ENCODE measurements at places on chromosomes 2 and 18.
A peak's percentile ranks its signal among the peaks of the same experiment; 100 is the strongest.

DNA sequence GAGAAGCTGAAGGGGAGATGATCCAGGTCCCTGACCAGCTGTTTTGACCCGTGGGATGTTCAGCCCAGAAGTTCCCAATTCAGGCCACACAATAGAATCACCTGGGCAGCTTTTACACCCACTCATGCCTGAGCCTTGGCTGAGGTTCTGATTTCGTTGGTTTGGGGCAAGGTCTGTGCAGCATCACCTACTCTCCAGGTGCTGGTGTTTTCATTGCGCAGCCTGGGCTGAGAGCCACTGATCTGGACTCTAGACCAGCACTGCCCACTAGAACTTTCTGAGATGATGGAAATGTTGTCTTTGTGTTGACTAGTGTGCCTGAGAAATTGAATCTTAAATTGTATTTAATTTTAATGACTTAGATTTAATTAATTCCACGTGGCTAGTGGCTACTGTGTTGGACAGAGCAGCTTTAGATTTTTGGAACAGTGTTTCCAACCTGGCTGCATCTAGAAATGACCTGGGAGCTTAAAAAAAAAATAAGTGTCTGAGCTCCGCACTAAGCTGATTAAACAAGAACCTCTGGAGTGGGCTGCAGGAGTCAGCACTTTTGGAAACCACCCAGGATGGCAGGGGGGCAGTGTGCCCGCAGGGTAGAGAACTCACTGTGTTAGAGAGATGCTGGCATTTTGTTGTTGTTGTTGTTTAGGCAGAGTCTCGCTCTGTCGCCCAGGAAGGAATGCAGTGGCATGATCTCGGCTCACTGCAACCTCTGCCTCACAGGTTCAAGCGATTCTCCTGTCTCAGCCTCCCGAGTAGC lies 33.7 kb downstream of the DYSF start:
- no peak for DNase-seq

DNA sequence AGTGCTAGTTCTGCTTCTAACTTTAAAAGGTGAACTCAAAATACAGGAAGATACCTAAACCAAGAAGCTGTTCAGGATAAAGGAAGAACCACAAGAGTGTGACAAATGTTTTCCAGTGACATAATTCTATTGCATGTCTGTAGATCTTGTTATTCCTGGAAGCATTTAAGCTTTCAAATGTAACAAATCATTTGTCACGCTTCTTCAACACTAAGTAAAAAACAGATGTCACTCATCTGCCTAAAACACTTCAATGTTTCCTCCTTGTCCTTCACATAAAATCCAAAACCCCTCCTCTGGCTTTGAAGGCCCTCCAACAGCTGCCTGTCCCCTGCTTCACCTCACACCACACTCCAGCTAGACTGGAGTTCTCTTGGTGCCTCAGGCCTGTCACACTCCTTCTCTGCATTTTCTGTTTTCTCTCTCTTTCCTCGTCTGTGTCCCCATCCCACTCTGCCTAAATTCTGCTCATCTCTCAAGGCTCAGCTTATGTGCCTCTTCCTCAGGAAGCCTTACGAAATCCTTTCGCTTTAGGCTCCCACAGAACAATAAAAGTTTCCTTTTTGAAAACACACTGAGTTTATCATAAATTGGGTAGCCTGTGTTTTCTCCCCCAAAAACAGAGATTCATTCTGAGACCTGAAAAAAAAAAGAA lies 6.4 kb upstream of the CLEC4F start:
- DNase-seq, result no peak

DNA sequence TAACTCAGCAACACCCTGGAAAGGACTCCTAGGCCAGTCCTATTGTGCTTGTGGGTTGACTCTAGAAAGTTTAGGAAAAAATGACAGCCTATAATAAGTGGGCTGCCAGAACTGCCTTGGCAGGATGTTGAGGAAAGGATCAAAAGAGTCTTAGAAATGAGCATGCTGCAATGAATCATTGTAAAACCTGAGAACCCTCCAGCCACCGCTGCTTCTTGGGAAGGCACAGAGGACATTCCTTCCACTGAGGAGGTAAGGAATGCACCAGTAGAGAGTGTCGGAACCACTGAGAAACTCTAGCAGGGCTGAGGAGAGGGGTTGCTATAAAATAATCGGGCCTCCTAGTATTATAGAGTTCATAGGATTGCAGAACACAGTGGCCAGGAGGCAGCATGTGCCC lies 146.7 kb upstream of the SMIM21 start:
- no peak for DNase-seq

- no peak for DNase-seq
Measured at GRCh38 chr2:120691410-120691809, 44.3 kb upstream of the GLI2 start.

GRCh38 chr18:46541626-46542189 lies 115.3 kb downstream of the LOXHD1 start:
- no peak for DNase-seq

- DNase-seq, result no peak
Measured at GRCh38 chr2:8457699-8458502, 224.0 kb upstream of the ID2 start.

DNA sequence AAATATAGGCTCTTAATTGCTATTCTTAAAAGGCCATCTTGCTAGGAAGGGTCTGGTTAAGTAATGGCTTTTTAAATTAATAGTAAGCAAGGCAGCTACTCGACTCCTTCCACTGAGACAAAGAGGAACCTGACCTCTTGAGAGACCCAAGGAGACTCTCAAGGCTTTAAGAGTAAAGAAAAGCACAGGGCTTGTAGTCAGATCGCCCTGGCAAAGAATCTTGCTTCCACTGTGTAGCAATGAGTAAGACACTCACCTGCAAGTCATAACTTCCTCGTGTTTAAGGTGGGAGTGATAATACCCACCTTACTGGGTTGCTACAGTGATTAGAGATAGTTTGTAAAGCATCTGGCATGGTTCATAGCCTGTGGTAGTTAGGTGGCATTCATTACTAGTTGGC lies 274.5 kb downstream of the TSN start:
- no peak for DNase-seq

GRCh38 chr18:54829856-54830255 lies 1.6 kb downstream of the RAB27B start:
- no peak for DNase-seq

GRCh38 chr2:134416018-134416417 lies 162.1 kb downstream of the MGAT5 start:
- no peak for DNase-seq

DNA sequence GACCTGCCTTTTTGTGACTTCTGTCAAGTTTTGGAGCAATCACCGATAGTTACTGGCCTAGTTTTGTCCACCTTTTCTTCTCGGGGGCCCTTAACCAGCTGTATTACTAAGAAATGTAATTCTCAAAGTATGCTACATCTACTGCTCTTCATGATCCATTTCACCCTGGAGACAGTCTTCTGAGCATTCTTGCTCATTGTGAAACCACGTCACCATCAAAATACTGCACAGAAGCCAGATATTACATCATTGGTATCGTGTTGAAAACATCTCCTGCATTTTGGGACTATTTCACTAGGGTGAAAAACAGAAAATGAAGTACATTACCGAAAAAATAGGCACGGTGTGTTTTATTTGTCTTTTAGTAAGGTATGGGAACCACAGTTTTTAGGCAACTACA lies 11.7 kb downstream of the LYPD6B start:
- no peak for DNase-seq

DNA sequence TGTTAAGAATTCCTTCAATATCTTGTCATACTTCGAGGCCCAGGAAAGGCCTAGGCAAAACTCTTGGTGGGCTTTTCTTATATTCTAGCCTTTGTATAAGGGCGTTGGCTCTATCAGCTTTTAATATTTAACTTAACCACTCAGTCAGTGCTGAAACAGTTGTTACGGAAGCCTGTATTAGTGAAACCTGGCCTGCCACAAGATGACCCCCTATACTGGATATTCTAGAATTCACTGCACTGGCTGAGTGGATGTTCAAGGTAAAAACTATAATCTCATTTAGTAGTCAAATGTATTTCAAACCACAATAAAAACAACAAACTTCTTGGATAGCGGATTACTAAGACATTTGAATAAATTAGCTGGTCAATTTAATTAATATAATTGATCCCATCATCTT lies 91.7 kb upstream of the HNMT start:
- no peak for DNase-seq

DNA sequence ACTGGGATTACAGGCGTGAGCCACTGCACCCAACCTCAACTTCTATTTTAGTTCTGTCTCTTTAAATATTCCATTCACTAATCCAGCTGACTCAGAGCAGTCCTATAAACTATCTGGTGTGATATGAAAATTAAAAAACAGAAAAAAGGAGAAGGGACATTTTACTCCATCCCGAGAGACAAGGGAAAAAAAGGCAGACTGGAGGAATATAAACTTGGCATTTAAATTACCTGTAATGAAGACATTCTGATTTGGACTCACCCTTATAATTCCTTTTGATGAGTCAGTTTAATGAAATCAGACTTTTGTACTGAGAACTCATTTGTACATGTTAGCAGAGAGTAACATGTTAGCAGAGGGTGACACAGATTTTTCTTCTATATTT lies 74.8 kb upstream of the RIOK3 start:
- DNase-seq, result no peak

GRCh38 chr2:105237045-105237765 lies 4.3 kb upstream of the GPR45 start:
- no peak for DNase-seq

DNA sequence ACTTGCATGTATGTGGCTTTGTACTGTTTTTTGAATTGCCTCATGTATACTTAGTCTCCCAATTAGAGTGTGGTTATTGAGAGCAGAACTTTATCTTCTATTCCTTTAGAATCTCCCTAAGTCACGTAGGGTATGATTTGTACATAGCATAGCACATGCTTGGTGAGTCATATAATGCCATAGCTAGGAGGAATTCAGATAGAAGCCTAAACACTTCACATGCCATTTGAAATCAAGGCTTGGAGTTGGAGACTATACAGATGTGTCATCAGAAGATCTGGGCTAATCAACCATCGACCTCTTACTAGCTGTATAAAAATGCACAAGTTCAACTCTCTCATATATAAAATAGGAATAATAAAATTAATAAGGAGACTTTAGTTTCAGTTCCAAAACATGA lies 222.6 kb upstream of the ST6GAL2 start:
- no peak for DNase-seq

DNA sequence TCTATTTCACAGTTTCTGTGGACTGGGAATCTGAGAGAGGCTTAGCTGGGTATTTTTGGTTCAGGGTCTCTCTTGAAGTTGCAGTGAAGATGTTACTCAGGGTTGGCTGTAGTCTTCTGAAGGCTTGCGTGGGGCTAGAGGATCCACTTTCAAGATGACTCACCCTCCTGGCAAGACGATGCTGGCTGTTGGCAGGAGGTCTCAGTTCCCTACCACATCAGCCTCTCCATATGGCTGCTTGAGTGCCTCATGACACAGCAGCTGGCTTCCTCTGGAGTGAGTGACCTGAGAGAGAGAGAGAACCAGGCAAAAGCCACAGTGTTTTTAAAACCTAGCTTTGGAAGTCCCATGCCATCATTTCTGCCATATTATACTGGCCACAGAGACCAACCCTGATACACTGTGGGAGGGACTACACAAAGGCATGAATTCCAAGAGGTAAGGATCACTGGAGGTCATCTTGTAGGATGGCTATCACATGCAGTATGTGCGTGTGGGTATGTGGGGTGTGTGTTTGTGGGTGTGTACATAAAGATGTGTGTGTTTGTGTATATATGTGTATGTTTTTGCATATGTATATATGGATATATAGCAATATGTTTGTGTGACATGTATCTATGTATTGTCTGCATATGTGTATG lies 25.1 kb downstream of the DNPEP start:
- DNase-seq, result peak; percentile 83

DNA sequence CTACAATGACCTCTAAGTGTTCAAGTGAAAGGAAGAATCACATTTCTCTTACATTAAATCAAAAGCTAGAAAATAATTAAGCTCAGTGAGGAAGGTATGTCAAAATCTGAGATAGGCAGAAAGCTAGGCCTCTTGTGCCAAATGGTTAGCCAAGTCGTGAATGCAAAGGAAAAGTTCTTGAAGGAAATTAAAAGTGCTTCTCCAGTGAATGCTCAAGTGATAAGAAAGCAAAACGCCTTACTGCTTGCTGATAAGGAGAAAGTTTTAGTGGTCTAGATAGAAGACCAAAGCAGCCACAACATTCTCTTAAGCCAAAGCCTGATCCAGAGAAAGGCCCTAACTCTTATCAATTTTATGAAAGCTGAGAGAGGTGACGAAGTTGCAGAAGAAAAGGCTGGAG lies 932.3 kb upstream of the ACVR2A start:
- no peak for DNase-seq

- DNase-seq, result no peak
Measured at GRCh38 chr2:81984969-81985637, 1680.6 kb upstream of the LRRTM1 start.

- DNase-seq, result no peak
Measured at GRCh38 chr18:77911971-77912605, 662.4 kb downstream of the GALR1 start.

Data from NCI-H1694 (cell line).